HCEC 1CT (cell line): ENCODE measurements at places on chromosomes 7 and 10.

DNA sequence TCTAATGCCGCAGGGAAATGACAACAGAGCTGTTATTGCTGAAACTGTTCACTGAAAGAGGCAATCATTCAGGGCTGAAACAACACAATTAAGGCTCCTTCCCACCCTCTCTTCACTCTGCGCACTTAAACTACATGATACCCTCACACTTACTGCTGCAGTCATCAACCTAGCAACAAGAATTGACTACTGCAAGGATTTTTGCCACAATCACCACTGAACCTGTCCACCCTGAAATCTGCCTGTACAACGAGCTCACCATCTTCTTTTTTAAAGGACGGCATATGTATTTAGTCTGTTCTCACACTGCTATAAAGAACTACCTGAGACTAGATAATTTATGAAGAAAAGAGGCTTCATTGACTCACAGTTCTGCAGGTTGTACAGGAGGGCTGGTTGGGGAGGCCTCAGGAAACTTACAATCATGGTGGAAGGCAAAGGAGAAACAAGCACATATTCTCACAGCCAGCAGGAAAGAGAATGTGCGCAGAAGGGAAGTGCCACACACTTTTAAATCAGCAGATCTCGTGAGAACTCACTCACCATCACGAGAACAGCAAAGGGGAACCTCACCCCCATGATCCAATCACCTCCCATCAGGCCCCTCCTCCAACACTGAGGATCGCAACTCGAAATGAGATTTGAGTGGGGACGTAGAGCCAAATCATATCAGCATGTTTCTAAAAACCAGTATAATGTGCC is 131.7 kb downstream of the SORCS1 start:
- no peak for DNase-seq

GRCh38 chr7:42097752-42098151 is 139.3 kb downstream of the GLI3 start:
- DNase-seq = peak; percentile 97

DNA sequence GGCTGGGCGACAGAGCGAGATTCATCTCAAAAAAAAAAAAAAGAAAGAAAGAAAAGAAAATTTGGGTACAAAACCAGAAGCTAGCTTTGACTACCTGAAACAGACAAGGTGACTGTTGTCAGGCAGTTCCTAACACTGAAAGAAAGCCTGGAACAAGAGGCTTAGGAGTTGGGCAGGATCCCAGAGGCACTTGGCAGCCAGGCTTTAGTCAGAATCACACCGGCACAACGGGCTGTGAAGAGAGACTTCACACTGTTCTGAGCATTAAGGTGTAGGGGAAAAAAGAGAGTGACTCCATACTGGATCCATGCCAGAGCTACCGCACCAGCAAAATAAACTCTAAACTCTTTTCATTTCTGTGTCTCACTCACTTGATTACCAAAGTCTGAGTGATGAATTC is 130.8 kb downstream of the ZNF467 start:
- no peak for DNase-seq

GRCh38 chr10:152915-153314 is 17.7 kb downstream of the ZMYND11 start:
- DNase-seq = no peak

- DNase-seq = no peak
Measured at GRCh38 chr10:98577168-98577567, 130.4 kb upstream of the HPS1 start.

DNA sequence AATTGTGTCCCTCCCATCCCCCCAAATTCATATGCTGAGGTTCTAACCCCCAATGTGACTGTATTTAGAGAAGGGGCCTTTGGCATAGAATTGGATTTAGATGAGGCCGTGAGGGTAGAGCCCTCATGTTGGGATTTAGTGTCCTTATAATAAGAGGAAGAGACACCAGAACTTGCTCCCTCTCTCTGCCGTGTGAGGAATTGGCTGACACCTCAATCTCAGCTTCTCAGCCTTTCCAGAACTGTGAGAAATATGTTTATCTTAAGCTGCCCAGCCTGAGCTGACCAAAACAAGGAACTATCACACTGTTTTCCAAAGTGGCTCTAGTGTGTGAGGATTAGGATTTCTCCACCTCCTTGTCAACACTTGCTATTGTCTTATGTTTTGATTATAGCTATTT is 400.0 kb upstream of the FZD8 start:
- DNase-seq = no peak

DNA sequence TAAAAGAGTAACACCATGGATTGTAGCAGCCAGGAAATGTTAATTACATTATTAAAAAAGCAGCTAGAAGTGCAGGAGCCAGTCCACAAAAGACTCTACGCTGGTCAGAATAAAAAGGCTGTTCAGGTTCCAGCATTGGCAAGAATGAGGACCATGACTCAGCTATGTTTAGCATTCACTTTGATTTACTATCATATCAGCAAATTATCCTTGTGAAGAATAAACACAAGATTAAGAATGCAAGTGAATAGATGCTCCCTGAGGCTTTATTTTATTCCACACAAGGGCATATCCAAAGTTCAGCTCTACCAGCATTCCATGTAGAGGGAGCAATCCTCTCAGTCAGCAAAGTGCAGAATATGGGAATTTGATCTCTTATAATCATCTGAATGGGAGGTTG is 13.6 kb downstream of the DGKB start:
- no peak for DNase-seq

GRCh38 chr10:79002336-79002735 is 66.4 kb upstream of the ZMIZ1 start:
- DNase-seq = no peak

- no peak for DNase-seq
Measured at GRCh38 chr10:48771234-48771633, 86.6 kb downstream of the WDFY4 start.

DNA sequence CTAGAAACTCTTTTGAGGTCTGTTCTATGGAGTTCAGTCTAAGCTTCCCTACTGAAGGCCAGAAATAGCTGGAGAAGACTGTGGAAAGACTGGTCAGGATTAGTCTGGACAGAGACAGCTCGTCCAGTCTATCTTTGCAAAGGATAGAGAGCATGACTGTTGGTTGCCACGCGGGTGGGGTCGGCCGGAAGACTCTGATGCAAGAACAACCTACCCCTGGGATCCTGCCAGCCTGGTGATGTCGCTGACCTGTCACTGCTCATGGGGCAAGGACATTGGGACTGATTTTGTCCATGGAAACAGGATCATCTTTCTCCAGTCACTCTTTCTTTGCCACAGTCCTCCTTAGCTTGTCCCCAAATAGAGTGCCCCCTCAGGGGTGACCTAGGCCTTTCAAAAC is 337.6 kb upstream of the NPSR1 start:
- DNase-seq = no peak

- no peak for DNase-seq
Measured at GRCh38 chr10:119407254-119407777, 135.2 kb downstream of the RGS10 start.

- no peak for DNase-seq
Measured at GRCh38 chr7:104982308-104983075, 31.5 kb upstream of the KMT2E start.

- no peak for DNase-seq
Measured at GRCh38 chr10:116972131-116972530, 32.9 kb downstream of the SHTN1 start.

DNA sequence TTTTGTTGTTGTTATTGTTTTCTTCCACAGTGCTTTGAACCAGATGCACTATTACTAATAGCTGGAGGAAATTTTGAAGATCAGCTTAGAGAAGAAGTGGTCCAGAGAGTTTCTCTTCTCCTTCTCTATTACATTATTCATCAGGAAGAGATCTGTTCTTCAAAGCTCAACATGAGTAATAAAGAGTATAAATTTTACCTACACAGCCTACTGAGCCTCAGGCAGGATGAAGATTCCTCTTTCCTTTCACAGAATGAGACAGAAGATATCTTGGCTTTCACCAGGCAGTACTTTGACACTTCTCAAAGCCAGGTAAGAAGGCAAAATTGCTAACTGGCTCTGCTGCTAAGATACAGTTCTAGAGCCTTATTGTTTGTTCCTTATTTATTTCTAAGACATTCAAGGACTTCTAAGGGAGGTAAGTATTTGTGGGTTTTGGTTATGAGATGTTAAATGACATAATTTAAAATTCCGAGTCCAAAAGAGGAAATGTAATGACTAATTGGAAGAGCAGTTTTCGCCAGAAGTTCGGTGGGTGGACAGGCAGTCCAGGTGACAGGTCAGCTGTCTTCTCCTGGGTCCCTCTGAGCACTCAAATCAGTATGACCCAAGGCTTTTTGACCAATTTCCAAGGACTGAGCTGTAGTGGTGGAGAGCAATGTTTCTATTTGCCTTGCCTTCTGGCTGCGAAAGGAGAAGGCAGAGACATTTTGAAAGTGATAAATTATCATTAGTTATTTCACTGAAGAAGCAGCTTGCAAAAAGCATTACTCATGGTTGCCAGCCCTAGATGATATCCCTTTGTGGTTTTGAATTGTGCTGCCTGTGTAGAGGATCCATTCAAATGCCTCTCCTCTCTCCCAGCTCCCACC is 10.1 kb downstream of the SLC39A12 start:
- DNase-seq = peak; percentile 68

DNA sequence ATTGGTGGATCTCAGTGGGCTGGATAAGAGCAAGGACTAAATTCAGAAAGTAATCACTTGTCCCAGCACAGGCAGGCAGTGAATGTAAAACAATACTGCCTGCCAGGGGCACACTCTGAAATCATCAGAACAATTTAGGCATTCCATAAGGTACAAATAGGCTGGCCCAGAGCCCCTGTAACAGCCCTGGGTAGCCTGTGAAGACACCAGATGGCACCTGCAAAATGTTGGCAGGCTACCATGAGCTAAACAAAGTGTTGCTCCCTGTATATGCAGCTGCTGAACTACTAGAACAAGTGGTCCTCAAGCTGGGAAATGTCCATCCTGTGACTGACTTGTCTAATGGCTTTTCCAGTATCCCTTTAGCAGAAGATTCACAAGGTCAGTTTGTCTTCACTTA is 3.0 kb upstream of the PRSS37 start:
- no peak for DNase-seq

DNA sequence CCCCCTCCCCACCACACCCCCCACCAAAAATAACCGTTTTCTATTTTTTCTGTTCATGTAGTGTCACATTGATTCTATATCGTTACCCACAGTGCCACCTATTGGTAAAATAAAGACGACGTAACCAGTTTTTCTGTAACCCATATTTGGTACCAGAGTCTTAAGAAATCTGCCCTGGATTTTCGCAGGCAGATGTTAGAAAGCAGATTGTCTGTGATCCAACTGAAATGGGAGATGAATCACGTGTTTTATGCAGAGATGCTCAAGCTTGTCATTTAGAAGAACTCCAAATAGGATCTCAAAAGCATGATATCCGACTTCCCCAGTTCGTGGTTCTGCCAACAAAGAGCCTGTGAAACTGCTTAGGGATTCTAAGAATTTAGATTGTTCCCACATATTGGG is 261.1 kb upstream of the CSTF2T start:
- peak; percentile 56 for DNase-seq
